ENCODE measurements at places on chromosomes 3 and 15. TPM values are rescaled to one million over a fixed set of nuclear protein-coding genes. Genes with fewer than 3 reads are reported as not detected.

GRCh38 chr3:40267937-40268724 is 41.4 kb upstream of the EIF1B start:
- DNase-seq: no peak

DNA sequence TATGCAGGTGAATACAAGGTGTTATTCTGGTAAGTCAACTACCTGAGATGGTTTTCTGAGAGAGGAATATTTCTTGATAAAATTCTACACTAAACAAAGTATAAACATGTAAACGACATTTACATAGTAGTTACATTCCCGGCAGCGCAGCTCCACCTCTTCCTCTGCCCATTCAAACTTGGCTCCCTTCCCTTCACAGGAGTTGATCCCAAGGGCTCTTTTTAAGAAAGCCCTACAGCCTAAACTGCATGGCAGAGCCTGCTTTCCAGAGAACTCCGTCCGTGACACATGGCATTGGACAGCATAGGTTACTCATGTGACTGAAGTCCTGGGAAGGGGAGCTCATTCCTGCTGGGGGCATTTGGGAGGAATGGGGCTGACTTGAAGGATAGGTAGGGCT is 22.0 kb upstream of the LCTL start:
- no peak for DNase-seq

DAG1 gene
- total RNA-seq: 9.4 TPM

DNA sequence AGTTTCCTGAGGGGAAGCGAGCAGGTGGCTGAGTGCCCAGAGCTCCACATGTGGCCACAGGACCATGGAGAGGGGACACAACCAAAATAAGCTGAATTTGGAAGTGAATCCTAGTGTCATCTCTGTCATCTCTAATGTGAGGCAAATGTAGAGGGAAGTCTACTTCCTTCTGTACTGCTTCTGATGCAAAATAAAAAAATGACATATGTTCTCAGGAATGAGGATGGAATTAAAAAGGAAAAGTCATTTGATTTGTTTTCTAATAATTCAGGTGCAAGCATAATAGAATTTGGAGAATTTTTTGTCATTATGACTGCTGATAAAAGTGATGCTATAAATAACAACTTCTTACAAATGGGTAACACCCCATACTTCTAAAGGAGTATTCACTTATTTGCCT is 59.5 kb upstream of the POU1F1 start:
- no peak for DNase-seq

- no peak for DNase-seq
These were observed 72.0 kb upstream of the GOLGA8J start for GRCh38 chr15:30010746-30011145.
